Pulmonary artery endothelial cell (primary cell): ENCODE measurements at places on chromosomes 5 and 9. TPM values are rescaled to one million over a fixed set of nuclear protein-coding genes. Genes with fewer than 3 reads are reported as not detected.

Gene SPATA31D4
- not detected in 2 replicates for total RNA-seq

Gene ATP10B
- not detected in 2 replicates for total RNA-seq

Gene SPINK13
- total RNA-seq = not detected in 2 replicates

Gene ADAMTS16
- total RNA-seq = not detected in 2 replicates

Gene C1QTNF2
- 0.07 and 0.11 TPM in 2 replicates for total RNA-seq

Gene DIRAS2
- not detected in 2 replicates for total RNA-seq

Gene SLC9A3
- 0.71 and 0.92 TPM in 2 replicates for total RNA-seq

Gene CATSPER3
- total RNA-seq = 0.07 TPM in 1 of 2 replicates, not detected in the other

Gene TRIM41
- 10.9 and 11.7 TPM in 2 replicates for total RNA-seq

Gene PCDHGC5
- 0.33 and 0.53 TPM in 2 replicates for total RNA-seq

Gene CSF1R
- not detected in 2 replicates for total RNA-seq

Gene TEX48
- total RNA-seq = not detected in 2 replicates

Gene PCDHGB1
- total RNA-seq = 0.59 and 0.63 TPM in 2 replicates

Gene FOXE1
- not detected in 2 replicates for total RNA-seq

Gene ERAP2
- 5.6 and 12.3 TPM in 2 replicates for total RNA-seq

Gene SLCO4C1
- total RNA-seq = not detected in 2 replicates

Gene CARD9
- 0.59 and 1.1 TPM in 2 replicates for total RNA-seq

Gene NXNL2
- not detected in 2 replicates for total RNA-seq

Gene C8G
- 0.67 TPM in 1 of 2 replicates, not detected in the other for total RNA-seq
